ENCODE measurements at places on chromosomes 13 and 19.
A peak's percentile ranks its signal among the peaks of the same experiment; 100 is the strongest.

GRCh38 chr19:48671446-48671995 is 1.3 kb downstream of the NTN5 start:
- H3K27me3 ChIP-seq = no peaks in the 10 kb centered on the region
- no peak for DNase-seq
- no peak overlapping the region for H3K27ac ChIP-seq
- H3K4me1 ChIP-seq = peaks cover 18% of the 10 kb centered on the region
- no peaks in the 10 kb centered on the region for H3K36me3 ChIP-seq
- no peak overlapping the region for H3K4me3 ChIP-seq

DNA sequence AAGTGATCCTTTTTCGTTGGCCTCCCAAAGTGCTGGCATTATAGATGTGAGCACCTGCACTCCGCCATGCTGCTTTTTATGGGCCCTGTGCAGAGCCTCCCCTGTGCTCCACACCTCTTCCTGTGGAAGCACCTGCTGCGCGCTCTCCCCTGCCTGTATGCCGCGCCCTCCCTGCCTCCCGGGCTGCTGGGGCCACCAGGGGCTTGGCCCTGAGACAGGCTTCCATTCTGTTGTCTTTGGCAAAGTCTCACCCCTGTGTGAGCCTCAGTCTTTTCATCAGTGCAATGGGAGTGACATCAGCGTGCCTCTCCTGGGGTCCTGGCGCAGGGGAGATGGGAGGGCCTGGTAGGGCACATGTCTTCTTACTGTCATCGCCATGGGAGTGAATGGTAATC is 1.3 kb downstream of the FAM174C start:
- DNase-seq = no peak
- peaks cover 26% of the 10 kb centered on the region for H3K36me3 ChIP-seq
- no peaks in the 10 kb centered on the region for H3K27me3 ChIP-seq
- H3K4me3 ChIP-seq = peak overlapping the region; percentile 62
- peak overlapping the region; percentile 94 for H3K27ac ChIP-seq

DNA sequence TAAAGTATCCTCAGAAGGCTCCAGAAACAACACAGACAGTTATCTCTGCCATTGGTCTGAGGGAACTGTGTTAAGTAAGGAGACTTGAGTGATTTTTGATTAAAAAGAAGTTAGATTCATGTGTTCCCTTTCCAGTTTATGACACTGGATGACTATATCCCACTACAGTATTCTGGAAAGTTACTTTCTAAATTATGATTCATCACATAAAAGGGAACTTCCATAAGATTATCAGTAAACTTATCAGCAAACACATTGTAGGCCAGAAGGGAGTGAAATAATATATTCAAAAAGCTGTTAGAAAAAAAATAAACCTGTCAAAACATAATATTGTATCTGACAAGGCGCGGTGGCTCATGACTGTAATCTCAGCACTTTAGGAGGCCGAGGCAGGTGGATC is 700.0 kb downstream of the SLITRK6 start:
- H3K27ac ChIP-seq = no peak overlapping the region
- H3K36me3 ChIP-seq = no peaks in the 10 kb centered on the region
- no peaks in the 10 kb centered on the region for H3K27me3 ChIP-seq
- H3K4me1 ChIP-seq = no peaks in the 10 kb centered on the region
- no peak overlapping the region for H3K4me3 ChIP-seq
- no peak for DNase-seq

- peak overlapping the region; percentile 93 for H3K27ac ChIP-seq
- H3K4me3 ChIP-seq = peak overlapping the region; percentile 90
- no peak for DNase-seq
- H3K36me3 ChIP-seq = no peaks in the 10 kb centered on the region
These were observed 622 bp downstream of the DNM2 start for GRCh38 chr19:10718205-10719196.

GRCh38 chr19:11202488-11203193 is 5.3 kb upstream of the KANK2 start:
- DNase-seq = no peak
- H3K27ac ChIP-seq = peak overlapping the region; percentile 67
- no peaks in the 10 kb centered on the region for H3K27me3 ChIP-seq
- H3K4me3 ChIP-seq = no peak overlapping the region

GRCh38 chr13:43363156-43363953 is 340.0 kb downstream of the DNAJC15 start:
- no peak overlapping the region for H3K27ac ChIP-seq
- no peak overlapping the region for H3K4me3 ChIP-seq
- H3K27me3 ChIP-seq = no peaks in the 10 kb centered on the region
- no peak for DNase-seq
- H3K36me3 ChIP-seq = no peaks in the 10 kb centered on the region
- H3K4me1 ChIP-seq = peaks cover 11% of the 10 kb centered on the region

DNA sequence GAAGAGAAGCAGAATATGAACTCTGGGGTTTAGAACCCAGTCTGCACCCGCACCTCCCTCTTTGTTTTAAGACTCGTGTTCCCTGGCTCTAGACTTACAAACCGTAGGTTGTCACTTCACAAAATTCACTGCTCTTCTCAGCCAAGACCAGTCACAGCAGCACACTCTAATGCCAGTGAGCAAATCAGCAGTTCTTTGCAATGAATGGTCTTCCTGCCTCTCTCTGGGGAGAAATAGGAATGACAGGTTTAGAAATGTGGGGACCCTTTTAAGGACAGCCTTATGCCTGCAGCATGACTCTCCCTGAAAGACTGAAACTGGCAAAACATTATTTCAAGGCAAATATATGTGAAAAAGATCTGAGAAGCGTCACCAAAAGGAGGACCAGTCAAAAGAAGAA is 156.9 kb downstream of the KCTD15 start:
- no peaks in the 10 kb centered on the region for H3K36me3 ChIP-seq
- no peak overlapping the region for H3K27ac ChIP-seq
- H3K4me3 ChIP-seq = no peak overlapping the region
- no peaks in the 10 kb centered on the region for H3K4me1 ChIP-seq

- H3K4me1 ChIP-seq = no peaks in the 10 kb centered on the region
- H3K27ac ChIP-seq = no peak overlapping the region
- no peaks in the 10 kb centered on the region for H3K27me3 ChIP-seq
These were observed 108.0 kb downstream of the URI1 start for GRCh38 chr19:30049846-30050667.

- H3K4me1 ChIP-seq = no peaks in the 10 kb centered on the region
- no peak overlapping the region for H3K4me3 ChIP-seq
- no peak for DNase-seq
- no peaks in the 10 kb centered on the region for H3K27me3 ChIP-seq
- no peaks in the 10 kb centered on the region for H3K36me3 ChIP-seq
- H3K27ac ChIP-seq = no peak overlapping the region
These were observed 59.3 kb downstream of the TNFSF13B start for GRCh38 chr13:108328848-108329247.

DNA sequence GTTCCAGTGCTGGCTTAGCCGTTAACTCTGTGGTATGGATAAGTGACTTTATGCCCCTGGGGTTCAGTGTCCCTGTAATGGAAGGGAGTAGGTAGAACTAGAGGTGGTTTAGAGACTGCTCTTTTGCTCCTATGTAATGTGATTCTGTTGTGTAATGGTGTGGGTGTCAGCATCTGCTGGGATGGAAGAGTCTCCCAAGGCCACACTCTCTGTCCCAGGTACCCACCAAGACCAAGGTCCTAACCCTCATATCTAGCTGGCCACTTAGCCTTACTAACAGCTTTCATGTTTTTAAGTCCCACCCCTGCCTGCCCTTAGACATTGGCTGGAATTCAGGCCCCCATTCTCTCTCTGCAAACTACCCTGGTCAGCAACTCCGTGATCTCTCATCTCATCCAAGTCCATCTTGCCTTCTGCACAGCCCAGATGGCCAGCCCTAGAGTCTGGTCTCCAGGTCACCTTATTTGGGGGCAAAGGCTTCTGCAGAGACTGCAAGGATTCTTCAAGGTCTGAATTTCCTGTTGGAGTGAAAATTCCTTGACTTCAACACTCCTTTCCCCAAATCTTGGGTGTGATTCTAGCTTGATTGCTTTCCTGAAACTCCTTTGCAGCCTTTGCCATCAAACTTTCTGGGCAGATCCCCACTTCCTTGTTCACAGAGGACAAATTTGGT is 48.4 kb downstream of the SERP2 start:
- no peak for DNase-seq
- H3K4me3 ChIP-seq = no peak overlapping the region
- H3K27ac ChIP-seq = no peak overlapping the region

GRCh38 chr19:45501730-45502014 is 3.4 kb downstream of the PPM1N start:
- H3K4me1 ChIP-seq = peaks cover 50% of the 10 kb centered on the region
- no peak for DNase-seq

DNA sequence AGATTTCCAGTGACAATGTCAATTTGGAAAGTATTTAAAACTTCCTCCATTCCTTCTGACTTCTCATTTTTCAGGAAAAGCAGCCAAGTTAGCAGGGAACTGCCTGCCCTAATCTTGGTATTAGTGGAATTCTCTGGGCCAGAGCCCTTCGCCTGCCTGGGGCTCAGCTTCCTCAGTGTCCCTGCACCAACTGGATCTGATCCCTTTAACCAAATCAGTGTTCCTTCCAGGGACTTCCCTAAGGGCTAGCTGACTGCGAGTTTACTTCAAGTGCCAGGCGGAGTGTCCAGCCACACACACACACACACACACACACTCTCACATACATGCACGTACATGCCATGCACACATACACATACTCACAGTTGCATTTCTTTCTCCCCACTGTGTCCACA is 20.0 kb downstream of the RAB20 start:
- no peaks in the 10 kb centered on the region for H3K36me3 ChIP-seq
- no peak for DNase-seq
- peaks cover 31% of the 10 kb centered on the region for H3K4me1 ChIP-seq
- H3K27me3 ChIP-seq = no peaks in the 10 kb centered on the region
- H3K4me3 ChIP-seq = no peak overlapping the region

- H3K27ac ChIP-seq = no peak overlapping the region
- H3K36me3 ChIP-seq = no peaks in the 10 kb centered on the region
- no peak for DNase-seq
- no peak overlapping the region for H3K4me3 ChIP-seq
- H3K27me3 ChIP-seq = no peaks in the 10 kb centered on the region
These were observed 7.5 kb downstream of the PLA2G4C start for GRCh38 chr19:48102870-48103751.

DNA sequence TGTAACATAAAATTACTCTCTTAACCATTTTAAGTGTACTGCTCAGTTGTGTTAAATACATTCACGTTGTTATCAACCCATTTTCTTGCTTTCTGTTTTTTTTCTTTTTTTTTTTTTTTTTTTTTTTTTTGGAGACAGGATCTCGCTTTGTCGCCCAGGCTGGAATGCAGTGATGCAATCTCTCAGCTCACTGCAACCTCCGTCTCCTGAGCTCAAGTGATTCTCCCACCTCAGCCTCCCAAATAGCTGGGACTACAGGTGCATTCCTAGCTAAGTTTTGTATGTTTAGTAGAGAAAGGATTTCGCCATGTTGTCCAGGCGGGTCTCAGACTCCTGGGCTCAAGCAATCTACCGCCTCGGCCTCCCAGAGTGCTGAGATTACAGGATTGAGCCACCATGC is 42.5 kb upstream of the C13orf42 start:
- no peaks in the 10 kb centered on the region for H3K36me3 ChIP-seq
- no peaks in the 10 kb centered on the region for H3K4me1 ChIP-seq
- no peak for DNase-seq
- H3K27ac ChIP-seq = no peak overlapping the region
- H3K27me3 ChIP-seq = no peaks in the 10 kb centered on the region

DNA sequence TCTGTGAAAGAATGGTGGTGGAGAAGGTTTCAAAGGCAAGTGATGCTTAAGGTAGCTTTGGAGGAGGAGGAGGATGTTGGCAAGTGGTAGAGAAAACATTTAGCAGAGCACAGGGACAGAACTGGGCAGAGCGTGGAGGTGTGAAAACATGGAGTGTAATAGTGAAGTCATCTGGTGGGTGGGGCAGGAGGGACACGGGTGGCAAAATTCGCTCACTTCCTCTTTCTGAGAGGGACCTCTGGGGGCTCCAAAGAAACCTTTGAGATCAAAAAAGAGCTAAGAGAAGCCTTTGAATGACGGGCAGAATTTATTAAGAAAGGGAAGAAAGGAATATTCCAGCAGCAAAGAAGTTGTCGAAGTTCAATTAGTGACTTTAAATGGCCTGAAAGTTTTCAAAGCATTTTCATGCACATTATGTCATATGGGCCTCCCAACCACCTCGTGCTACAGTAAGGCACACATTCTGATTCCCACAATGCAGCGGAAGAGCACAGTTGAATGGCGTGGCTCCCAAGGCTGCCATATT is 82.8 kb downstream of the STARD13 start:
- peak overlapping the region; percentile 83 for H3K27ac ChIP-seq
- no peak overlapping the region for H3K4me3 ChIP-seq
- H3K4me1 ChIP-seq = peaks cover 10% of the 10 kb centered on the region

DNA sequence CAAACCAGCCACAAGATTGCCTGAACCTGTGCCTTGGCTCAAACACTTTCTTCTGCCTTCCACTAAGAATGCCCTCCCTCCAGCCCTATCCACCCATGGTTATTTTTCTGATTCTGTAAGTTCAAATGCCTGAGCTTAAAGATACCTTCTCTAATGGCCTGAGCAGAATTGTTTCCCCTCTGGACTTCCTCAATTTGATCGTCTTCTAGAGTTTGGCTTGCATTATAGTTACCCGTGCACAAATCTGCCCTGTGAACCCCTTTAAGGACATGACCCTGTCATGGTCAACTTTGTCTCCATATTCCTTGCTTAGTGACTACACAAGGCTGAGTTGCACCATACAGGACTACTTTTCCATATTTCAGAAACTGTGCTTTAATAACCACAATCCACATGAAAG is 481.0 kb downstream of the FOXO1 start:
- no peaks in the 10 kb centered on the region for H3K36me3 ChIP-seq
- no peak overlapping the region for H3K27ac ChIP-seq
- peaks cover 13% of the 10 kb centered on the region for H3K4me1 ChIP-seq
- H3K4me3 ChIP-seq = no peak overlapping the region
- no peaks in the 10 kb centered on the region for H3K27me3 ChIP-seq
- DNase-seq = no peak

DNA sequence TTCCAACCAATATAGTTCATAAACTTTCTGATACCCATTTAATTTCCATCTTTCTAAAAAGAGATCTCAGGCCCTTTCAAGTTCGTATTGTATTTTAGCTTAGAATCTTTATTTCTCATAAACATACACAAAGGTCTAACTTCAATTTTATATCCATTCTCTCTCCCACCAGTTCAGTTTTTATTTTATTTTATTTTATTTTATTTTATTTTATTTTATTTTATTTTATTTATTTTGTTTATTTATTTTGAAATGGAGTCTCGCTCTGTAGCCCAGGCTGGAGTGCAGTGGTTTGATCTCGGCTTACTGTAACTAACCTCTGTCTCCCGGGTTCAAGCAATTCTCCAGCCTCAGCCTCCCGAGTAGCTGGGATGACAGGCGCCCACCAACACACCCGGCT is 552.8 kb downstream of the SLITRK5 start:
- H3K4me3 ChIP-seq = no peak overlapping the region
- no peaks in the 10 kb centered on the region for H3K36me3 ChIP-seq
- DNase-seq = no peak
- no peaks in the 10 kb centered on the region for H3K4me1 ChIP-seq
- no peaks in the 10 kb centered on the region for H3K27me3 ChIP-seq

Data from esophagus squamous epithelium (tissue), 5 donors.